Calu3 (cell line): ENCODE measurements at places on chromosomes 4 and X. TPM values are rescaled to one million over a fixed set of nuclear protein-coding genes. Genes with fewer than 3 reads are reported as not detected.

The SMIM10 gene
- 1.8 and 2.4 TPM in 2 replicates for total RNA-seq

The DGKK gene
- not detected in 2 replicates for total RNA-seq

- DNase-seq = no peak
These were observed 421.9 kb upstream of the TENM3 start for GRCh38 chr4:181821039-181822004.

- DNase-seq = no peak
These were observed 49.9 kb upstream of the NYX start for GRCh38 chrX:41397219-41397618.
